Cardiac septum (tissue), 1 donor: ENCODE measurements at places on chromosomes 4 and X. TPM values are rescaled to one million over a fixed set of nuclear protein-coding genes. Genes with fewer than 3 reads are reported as not detected.

Gene SLITRK4
- total RNA-seq, result 22.1 TPM

DNA sequence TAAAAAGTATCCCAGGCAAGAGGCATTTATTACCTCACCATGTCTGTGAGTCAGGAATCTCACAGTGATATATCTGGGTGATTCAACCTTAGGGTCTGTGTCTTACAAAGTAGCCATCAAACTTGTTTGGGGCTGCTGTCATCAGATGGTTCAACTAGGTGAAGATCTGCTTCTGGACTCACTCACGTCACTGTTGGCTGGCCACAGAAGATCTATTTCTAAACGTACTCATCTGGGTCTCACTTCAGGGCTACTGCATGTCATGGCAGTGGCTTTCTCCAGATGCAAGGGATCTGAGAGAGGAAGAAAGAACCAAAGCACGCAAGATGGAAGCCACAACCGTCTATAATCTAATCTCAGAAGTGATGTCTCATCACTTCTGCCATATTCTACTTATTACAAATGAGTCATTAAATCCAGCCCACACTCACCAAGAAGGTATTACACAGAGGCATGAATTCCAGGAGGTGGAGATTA lies 267.8 kb upstream of the ANKRD50 start:
- no peak for DNase-seq

Gene TLR10
- total RNA-seq, result 0.22 TPM

DNA sequence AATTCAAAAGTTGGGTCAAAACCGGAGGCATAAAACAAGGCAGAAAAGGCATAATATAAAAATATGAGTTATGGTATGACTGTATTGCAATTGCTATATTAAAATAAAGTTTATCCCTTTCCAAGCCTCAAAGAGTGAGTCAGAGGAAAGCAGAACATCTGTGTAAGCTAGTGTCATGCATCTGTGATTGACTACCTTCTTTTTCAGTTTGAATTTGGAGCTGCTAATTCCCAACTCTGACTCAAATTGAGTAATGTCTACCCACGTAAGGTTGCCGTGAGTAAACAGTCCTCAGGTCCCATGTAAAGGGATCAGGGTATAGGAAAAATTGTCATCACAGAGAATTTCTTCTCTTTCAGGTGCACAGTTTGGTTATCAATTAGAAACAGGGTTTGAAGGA lies 6.5 kb upstream of the SLITRK4 start:
- DNase-seq, result no peak

Gene NKX3-2
- total RNA-seq, result 0.30 TPM
